ENCODE measurements at places on chromosomes 5 and 9.

DNA sequence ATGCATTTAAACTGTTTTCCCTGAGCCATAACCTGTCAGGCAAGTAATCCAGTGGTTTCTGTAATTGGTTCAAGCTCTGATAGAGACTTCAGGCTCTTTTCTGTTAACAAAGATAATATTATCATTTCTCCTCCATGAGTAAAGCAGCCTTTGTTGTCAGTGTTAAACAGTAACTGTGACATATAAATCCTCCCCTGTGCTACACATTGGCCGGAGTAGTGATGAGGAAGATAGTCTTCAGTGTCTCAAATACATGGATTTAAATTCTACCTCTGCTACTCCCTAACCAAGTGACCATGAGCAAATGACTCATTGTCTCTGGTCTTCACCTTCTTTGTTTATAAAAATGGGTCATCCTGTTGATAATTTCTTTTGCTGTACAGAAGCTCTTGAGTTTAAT is 615.5 kb upstream of the CHD1 start:
- no peak for DNase-seq

- no peak for DNase-seq
Measured at GRCh38 chr5:108167174-108167573, 214.7 kb downstream of the FBXL17 start.

DNA sequence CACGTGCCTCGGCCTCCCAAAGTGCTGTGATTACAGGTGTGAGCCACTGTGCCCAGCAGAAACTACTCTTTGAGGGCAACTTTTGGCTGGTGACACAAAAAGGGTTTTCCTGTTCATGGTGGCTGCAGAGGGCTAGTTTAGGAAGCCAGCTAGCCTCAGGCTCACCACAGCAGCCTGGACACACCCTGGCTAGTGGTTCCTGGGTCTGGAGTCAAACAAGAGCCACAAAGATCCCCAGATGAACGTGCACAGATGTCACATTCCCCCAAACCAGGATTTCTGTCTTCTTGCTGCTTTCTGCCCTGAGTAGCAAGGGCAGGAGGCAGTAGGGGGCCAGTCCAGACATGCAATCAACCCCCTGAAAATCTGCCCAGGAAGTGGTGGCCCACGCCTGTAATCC is 6.8 kb downstream of the HBEGF start:
- no peak for DNase-seq

GRCh38 chr5:136802383-136802782 is 437.0 kb upstream of the TRPC7 start:
- no peak for DNase-seq

- DNase-seq = no peak
Measured at GRCh38 chr9:94269264-94269663, 10.2 kb downstream of the ZNF169 start.

- no peak for DNase-seq
Measured at GRCh38 chr9:133969681-133970580, 22.2 kb downstream of the VAV2 start.

DNA sequence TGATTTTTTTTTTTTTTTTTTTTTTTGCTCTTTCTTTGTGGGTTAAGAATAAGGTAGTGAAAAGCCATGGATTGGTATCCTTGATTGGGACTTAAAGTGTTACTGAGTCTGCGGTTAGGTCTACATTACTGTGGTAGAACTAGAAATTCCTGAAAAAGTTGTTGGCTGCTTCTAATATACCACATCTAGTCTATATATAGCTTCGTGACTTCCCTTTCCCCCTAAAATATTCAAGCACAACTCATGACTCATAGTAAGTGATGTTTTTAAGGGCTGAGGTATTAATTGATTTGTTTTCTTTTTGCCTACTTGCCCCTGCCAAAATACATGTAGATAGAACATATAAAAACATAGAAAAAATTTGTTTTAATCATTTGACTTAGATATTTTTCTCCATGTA is 247.6 kb downstream of the TMEM232 start:
- no peak for DNase-seq

- no peak for DNase-seq
Measured at GRCh38 chr5:77128411-77129061, 41.5 kb upstream of the ZBED3 start.

- no peak for DNase-seq
Measured at GRCh38 chr5:139847091-139847490, 51.5 kb downstream of the PSD2 start.

Data from CD4-positive, alpha-beta T cell treated with Interleukin-15 for 4 hours (primary cell).